ENCODE measurements at places on chromosomes 1 and 21. TPM values are rescaled to one million over a fixed set of nuclear protein-coding genes. Genes with fewer than 3 reads are reported as not detected.

The SYNC gene
- 6.0 TPM for total RNA-seq

The ZNF362 gene
- 17.0 TPM for total RNA-seq

The MYBPH gene
- total RNA-seq = not detected

The ANXA9 gene
- 0.68 TPM for total RNA-seq

The EPB41 gene
- 48.7 TPM for total RNA-seq

GRCh38 chr1:11787251-11787803 lies 18.4 kb downstream of the MTHFR start:
- DNase-seq = peak; percentile 48

DNA sequence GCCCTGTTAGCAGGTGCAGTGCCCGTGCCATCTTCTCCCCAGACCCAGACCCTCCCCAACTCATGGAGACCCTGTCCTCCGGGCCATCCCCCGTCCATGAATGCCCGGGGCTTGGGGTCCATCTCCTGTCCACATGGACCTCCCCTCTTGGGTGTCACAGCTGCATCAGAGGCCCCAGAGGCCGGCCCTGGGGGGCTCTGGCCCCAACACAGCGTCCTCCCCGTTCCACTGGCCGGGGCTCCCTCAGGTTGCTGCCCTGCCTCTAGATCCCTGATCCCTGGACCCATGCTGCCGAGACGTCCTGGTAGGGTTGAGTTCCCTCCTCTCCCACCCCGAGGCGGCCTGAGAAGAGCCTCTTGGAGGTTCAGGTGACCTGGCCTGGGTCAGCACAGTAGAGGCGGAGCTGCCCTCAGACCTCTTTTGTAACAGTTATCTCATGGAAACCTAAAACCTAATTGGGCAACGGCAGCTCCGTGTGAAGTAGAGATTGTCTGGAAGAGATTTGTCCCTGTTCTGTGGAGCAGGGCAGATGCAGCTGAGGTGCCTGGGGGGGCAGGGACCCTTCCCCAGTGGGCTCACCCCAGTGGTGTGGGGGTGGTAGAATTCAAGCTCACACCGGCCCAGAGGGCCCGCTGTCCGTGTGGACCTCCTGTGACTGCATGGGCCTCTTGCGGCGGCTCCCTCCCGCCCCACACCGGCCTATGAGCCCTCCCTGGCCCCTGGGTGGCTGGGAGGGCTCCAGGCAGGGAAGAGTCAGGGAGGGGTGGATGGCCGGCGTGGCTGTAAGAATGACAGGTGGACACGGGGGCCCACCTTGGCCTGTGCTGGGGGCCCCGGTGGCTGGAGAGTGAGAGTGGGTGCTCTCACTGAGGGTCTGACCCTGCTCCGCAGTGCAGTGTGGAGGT lies 56.1 kb downstream of the SKI start:
- no peak for DNase-seq

DNA sequence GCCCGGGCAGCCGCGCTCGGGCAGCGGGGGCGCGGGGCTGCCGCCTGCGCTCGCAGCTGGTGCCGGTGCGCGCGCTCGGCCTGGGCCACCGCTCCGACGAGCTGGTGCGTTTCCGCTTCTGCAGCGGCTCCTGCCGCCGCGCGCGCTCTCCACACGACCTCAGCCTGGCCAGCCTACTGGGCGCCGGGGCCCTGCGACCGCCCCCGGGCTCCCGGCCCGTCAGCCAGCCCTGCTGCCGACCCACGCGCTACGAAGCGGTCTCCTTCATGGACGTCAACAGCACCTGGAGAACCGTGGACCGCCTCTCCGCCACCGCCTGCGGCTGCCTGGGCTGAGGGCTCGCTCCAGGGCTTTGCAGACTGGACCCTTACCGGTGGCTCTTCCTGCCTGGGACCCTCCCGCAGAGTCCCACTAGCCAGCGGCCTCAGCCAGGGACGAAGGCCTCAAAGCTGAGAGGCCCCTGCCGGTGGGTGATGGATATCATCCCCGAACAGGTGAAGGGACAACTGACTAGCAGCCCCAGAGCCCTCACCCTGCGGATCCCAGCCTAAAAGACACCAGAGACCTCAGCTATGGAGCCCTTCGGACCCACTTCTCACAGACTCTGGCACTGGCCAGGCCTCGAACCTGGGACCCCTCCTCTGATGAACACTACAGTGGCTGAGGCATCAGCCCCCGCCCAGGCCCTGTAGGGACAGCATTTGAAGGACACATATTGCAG lies 3.0 kb downstream of the ARTN start:
- peak; percentile 41 for DNase-seq

GRCh38 chr1:210413951-210414350 lies 85.2 kb downstream of the HHAT start:
- no peak for DNase-seq

GRCh38 chr1:232629250-232630046 lies 485 bp downstream of the SIPA1L2 start:
- DNase-seq = peak; percentile 39

GRCh38 chr1:116724765-116725375 lies 29.4 kb upstream of the CD2 start:
- DNase-seq = peak; percentile 39

DNA sequence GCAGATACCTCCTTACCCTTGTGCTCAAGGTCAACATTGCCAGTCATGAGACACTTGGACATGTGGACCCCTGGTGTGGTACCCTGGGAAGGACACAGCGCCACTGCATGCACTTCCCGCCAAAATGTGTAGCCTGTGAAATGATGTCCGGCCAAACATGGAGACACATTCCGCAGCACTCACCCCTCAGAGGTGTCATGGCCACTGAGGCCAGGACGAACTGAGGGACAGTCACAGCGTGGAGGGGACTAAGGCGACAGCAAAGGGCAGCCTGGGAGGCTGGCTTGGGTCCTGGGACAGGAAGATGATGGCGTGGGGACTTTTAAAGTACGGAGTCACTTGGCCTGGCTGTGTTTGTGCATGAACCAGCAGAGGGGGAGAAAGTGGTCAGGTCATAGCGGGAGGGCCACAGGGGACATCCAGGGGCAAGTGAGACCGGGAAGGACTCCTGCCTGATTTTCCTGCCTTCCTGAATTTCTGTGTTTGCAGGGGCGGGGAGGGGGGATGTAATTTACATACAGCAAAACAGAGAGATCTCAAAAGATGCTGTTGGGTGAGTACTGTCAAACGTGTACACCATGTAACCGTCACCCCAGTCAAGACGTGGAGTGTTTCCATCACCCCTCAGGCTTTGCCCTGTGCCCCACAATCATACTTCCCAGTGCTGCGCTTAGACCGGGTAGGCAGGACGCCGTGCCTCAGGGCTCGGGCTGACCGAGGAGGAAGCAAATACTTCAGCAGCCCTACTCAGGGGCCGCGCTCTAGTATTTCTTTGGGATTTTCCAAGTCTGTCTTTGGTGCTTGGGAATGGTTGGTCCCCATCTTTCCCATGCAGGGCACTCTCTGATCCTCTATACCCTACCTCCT lies 45.2 kb downstream of the WDR4 start:
- peak; percentile 9 for DNase-seq

- no peak for DNase-seq
Observed at GRCh38 chr1:243742819-243743218, 107.2 kb downstream of the AKT3 start.

GRCh38 chr21:39114871-39115575 lies 68.2 kb downstream of the PSMG1 start:
- no peak for DNase-seq

DNA sequence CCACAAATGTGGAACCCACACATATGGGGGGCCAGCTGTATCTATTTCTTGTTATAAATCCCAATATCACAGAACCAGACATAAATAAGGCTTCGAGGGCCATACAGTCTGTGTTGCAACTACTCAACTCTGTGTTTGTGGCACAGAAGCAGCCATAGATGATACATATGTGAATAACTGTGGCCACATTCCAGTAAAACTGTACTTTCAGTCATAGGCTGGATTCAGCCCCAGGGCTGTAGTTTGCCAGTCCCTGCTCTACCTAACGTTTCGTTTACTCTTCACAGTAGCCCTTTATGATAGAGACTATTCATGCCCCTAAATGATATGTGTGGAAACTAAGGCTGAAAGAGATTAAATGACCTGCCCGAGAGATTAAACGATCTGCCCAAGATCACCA lies 48.7 kb downstream of the FHAD1 start:
- DNase-seq = no peak

Measured in lung (tissue), 17 donors.